ENCODE measurements at places on chromosomes 3 and 15. TPM values are rescaled to one million over a fixed set of nuclear protein-coding genes. Genes with fewer than 3 reads are reported as not detected.

LSAMP gene
- total RNA-seq, result not detected

CPNE9 gene
- total RNA-seq, result 1.2 TPM

GRCh38 chr3:109903100-109903499 is 565.8 kb upstream of the DPPA4 start:
- H3K4me3 ChIP-seq, result no peak overlapping the region
- H3K36me3 ChIP-seq, result no peaks in the 10 kb centered on the region
- no peaks in the 10 kb centered on the region for H3K27me3 ChIP-seq

DNA sequence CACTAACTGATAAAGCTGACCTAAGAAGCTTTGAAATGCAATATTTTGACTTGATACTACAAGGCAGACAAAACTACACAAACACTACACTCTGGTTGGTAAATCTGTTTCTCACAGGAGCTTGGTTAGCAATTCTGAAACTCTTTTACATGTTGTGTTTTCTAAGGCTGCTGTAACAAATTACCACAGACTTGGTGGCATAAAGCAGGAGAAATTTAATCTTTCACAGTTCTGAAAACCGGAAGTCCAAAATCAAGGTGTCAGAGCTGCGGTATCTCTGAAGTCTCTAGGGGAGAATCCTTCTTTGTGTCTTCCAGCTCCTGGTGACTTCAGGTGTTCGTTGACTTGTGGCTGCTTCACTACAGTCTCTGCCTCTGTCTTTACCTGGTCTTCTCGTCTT is 12.9 kb upstream of the PFN2 start:
- no peak for DNase-seq
- no peaks in the 10 kb centered on the region for H3K36me3 ChIP-seq
- H3K4me1 ChIP-seq, result no peaks in the 10 kb centered on the region
- H3K27ac ChIP-seq, result no peak overlapping the region

DNA sequence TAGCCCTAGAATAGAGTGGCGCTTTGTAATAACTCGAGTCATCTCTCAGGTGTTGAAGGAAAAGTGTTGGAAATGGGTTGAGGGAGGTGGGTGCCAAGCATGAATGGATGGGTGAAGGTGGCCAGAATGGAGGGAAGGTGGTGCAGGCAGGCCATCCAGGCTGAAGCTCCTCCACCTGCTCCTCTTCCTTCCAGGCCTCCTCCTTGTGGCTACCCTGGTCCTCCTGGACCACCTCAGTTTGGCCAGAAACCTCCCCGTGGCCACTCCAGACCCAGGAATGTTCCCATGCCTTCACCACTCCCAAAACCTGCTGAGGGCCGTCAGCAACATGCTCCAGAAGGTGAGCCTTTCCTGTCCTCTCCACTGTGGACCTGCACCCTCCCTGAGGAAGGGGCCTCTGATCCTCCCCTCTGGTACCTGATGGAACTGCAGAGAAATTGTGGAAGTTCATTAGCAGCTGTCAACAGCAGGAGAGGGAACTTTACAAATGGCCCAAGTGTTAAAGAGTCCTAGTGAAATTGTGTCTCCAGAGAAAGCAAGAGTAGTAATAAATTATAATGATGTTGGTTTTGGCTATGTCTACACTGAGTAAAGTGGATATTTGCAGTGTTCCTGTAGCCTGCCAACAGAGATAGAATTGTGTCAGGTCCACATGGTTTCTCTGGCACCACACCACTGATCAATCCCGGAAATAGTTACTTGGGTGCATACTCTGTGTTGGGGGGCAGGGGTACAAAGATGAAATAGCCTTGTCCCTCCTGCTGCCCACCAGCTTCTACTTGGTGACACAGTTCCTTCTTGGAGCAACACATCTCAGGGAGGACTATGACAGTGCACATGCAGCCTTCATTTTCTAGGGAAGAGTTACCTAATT is 1.6 kb downstream of the IL12A start:
- peaks cover 29% of the 10 kb centered on the region for H3K4me1 ChIP-seq
- no peak for DNase-seq
- no peak overlapping the region for H3K4me3 ChIP-seq
- H3K27me3 ChIP-seq, result no peaks in the 10 kb centered on the region

DNA sequence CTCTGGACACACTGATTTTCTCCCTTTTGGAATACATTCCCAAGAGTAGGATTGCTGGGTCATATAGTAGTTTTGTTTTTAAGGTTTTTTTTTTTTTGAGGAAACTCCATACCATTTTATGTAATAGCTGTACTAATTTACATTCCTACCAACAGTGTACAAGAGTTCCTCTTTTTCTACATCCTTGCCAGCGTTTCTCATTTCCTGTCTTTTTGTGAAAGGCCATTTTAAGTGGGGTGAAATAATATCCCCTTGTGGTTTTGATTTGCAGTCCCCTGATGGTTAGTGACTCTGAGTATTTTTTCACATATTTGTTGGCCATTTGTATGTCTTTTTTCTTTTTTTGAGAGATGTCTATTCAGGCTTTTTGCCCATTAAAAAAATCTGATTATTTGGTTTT is 1205.5 kb downstream of the ROBO1 start:
- no peaks in the 10 kb centered on the region for H3K27me3 ChIP-seq
- DNase-seq, result no peak
- no peak overlapping the region for H3K27ac ChIP-seq
- no peaks in the 10 kb centered on the region for H3K4me1 ChIP-seq
- no peaks in the 10 kb centered on the region for H3K36me3 ChIP-seq

DNA sequence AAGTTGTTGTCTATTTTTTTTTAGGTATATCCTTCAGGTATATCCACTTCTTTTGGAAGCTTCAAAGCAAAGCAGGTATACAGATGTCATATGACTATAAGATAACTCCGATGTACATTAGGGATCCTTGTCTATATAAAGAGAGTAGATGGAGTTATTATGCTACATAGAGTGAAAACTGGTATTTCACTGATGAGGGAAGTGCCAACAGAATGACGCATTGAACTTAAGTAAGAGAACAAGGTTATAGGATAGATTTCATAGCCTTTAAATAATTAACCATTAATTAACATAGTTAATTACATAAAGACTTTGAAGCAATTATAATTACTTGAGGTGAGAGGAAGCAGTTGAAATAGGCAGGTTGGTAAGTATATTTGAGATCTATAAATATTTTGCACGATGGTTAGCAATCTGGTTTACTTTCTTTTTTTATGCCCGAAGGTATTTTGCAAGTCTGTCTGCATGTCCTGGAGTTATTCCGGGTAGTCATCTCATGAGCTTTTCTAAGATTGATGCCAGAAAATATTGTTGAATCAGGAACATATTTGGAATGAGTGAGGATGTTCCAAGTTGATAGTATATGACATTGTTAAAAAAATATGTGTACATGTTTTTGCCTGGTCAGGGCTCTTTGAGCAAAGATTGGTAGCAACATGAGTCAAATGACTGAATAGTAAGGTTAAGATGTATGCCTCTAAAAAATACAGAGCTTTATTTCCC is 299.5 kb upstream of the KCNMB2 start:
- no peaks in the 10 kb centered on the region for H3K36me3 ChIP-seq
- no peaks in the 10 kb centered on the region for H3K4me1 ChIP-seq
- no peak overlapping the region for H3K4me3 ChIP-seq

- peaks cover 64% of the 10 kb centered on the region for H3K4me1 ChIP-seq
- no peaks in the 10 kb centered on the region for H3K27me3 ChIP-seq
- peaks cover 19% of the 10 kb centered on the region for H3K36me3 ChIP-seq
- H3K27ac ChIP-seq, result no peak overlapping the region
- H3K4me3 ChIP-seq, result no peak overlapping the region
Observed at GRCh38 chr15:100930306-100930848, 11.2 kb downstream of the LRRK1 start.

GRCh38 chr15:48086576-48086975 is 34.2 kb upstream of the SLC24A5 start:
- H3K4me3 ChIP-seq, result no peak overlapping the region
- no peaks in the 10 kb centered on the region for H3K4me1 ChIP-seq
- DNase-seq, result no peak
- no peaks in the 10 kb centered on the region for H3K36me3 ChIP-seq

- H3K36me3 ChIP-seq, result no peaks in the 10 kb centered on the region
- H3K4me1 ChIP-seq, result no peaks in the 10 kb centered on the region
- no peaks in the 10 kb centered on the region for H3K27me3 ChIP-seq
- H3K27ac ChIP-seq, result no peak overlapping the region
- H3K4me3 ChIP-seq, result no peak overlapping the region
Observed at GRCh38 chr15:72998226-72998625, 54.0 kb upstream of the NEO1 start.

DNA sequence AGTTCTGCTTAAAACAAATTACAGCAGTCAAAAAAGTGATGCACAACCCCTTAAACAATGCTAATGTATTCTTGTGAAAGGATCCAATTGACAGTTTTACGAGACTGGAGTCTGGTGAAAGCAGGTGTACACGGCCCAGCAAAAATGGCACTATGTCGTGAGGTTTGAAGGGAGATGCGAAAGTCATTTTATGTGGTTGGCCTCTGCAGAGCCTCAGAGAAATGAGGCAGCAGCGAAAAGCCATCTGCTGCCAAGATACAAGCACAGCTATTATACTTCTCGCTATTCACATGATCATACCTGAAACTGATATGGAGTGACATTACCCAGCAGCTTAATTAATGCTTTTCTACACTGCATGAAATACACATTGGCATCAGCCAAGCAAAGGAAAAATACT is 36.4 kb downstream of the MECOM start:
- no peak overlapping the region for H3K4me3 ChIP-seq
- no peak overlapping the region for H3K27ac ChIP-seq
- no peaks in the 10 kb centered on the region for H3K36me3 ChIP-seq

- peaks cover 39% of the 10 kb centered on the region for H3K4me1 ChIP-seq
- peak; percentile 32 for DNase-seq
- no peaks in the 10 kb centered on the region for H3K27me3 ChIP-seq
- no peak overlapping the region for H3K27ac ChIP-seq
Observed at GRCh38 chr3:195003006-195003892, 267.7 kb downstream of the XXYLT1 start.

- H3K36me3 ChIP-seq, result peaks cover 9% of the 10 kb centered on the region
- no peak for DNase-seq
- H3K4me1 ChIP-seq, result no peaks in the 10 kb centered on the region
- H3K27me3 ChIP-seq, result no peaks in the 10 kb centered on the region
Observed at GRCh38 chr15:43085921-43086320, 19.9 kb downstream of the UBR1 start.

DNA sequence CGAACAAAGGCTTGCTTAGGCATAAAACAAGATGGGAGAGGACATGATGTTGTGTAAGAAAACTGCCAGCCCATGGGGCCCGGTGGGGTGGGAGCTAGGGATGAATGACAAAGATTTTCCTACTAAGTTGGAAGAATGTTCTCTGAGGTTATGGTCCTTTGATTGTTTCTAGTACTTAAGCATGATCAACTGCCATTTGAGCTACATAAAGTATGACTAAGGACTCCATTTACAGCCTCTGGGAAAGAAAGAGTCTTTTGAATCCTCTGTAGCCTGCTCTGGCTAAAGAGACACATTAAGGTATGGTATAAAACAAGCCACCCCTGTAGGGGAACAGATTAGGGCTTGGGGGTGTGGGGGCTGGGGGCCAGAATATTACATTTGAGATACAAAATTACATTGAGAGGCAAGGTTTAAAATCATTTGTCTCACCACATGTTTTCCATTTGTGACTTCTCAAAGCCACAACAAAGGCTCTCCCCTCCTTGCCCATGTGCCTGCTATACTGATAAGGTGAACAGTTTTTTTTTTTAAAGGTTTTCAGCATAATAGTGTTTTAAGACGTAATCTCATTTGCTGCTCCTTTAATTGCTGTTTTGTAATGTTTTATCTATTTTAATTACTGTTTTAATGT is 323.4 kb downstream of the CHST2 start:
- no peaks in the 10 kb centered on the region for H3K27me3 ChIP-seq
- H3K36me3 ChIP-seq, result no peaks in the 10 kb centered on the region
- no peak overlapping the region for H3K4me3 ChIP-seq
- no peak for DNase-seq

DNA sequence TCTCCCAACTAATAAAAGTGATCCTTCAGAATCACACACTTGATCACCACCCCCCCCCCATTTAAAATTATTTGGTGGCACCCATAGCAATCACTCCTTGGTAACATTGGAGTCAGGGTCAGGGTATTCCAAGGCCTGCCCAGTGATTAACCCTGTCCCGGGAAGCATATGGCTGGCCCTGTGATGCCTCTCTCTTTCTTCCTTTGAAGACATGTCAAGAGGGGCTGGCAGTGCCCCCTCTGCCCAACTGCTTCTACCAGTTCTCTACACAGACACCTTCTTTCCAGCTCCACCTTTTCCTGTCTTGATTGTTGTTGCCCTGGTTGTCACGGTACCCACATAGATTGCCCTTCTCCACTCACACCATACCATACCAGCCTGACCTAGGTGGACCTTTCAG is 30.9 kb upstream of the MANF start:
- H3K4me1 ChIP-seq, result no peaks in the 10 kb centered on the region
- no peaks in the 10 kb centered on the region for H3K36me3 ChIP-seq
- no peak overlapping the region for H3K4me3 ChIP-seq
- no peak for DNase-seq
- no peak overlapping the region for H3K27ac ChIP-seq

DNA sequence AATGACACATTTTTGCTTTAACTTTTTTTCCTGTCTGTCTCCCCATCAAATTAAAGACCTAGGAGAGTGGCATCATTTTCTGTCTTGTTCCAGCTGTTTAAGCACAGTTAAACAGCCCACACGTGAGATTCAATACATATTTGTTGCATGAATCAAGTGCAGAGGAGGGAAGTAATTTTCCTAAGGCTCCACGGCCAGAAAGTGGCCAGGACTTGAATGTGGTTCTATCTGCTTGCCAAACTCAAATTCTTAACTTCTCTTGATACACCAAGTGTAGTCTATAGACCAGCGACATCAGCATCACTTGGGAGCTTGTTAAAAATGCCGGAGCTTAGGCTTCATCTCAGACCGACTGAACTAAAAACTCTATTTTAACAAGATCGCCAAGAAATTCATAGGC is 724.8 kb upstream of the CFAP20DC start:
- peaks cover 31% of the 10 kb centered on the region for H3K4me1 ChIP-seq
- H3K4me3 ChIP-seq, result no peak overlapping the region
- H3K36me3 ChIP-seq, result no peaks in the 10 kb centered on the region
- no peak overlapping the region for H3K27ac ChIP-seq

DNA sequence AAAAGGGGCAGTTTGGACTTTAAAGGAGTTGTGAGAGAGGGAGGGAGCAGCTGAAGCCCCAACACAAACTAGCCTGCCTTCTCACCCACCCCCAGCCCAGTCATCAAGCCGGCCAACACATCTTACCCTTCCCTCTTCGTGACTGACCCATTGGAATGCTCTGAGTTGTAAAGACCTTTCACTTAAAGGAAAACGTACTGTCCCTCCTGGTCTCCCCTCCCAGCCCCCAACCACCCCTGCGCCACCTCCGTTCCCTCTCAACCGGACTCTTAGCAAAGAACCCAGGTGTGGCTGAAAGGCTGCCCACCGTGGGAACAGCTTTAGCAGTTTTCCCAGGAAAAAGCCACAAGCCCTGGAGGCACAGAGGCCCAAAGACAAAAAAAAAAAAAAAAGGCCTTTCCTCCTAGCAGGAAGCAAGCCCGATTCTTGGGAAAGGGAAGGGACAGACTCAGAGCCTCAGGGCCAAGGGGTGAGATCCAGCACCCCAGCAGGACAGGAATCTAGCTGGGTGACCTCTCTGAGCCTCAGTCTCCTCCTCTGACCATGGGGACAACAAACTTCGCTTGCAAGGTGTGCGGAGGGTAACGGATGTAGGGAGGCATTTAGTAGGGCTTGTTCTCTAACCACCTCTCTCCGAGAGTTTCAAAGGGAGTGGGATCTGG is 2.4 kb downstream of the CYP11A1 start:
- H3K4me1 ChIP-seq, result peaks cover 13% of the 10 kb centered on the region
